C1 segment of cervical spinal cord (tissue), 14 donors: ENCODE measurements at places on chromosomes 3 and 15.

- DNase-seq, result no peak
Observed at GRCh38 chr3:158249183-158249582, 139.3 kb downstream of the RSRC1 start.

DNA sequence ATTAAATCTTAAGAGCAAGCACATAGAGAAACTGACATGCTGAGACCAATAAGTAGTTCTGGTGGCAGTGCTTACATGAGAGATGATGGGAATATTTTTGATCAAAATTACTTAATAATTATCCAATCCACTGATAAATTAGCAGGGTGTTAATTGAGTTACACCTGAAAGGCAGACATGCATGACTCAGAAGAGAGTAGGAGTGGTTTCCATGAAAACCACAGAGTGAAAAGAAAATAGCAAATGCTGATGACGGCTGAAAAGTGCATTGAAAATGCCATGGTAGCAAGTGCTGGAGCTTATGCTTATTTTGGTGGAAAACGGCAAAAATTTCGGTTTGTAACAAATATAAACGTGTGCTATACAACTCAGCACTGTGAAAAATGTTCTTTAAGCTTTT lies 267.8 kb upstream of the LRRN1 start:
- no peak for DNase-seq

DNA sequence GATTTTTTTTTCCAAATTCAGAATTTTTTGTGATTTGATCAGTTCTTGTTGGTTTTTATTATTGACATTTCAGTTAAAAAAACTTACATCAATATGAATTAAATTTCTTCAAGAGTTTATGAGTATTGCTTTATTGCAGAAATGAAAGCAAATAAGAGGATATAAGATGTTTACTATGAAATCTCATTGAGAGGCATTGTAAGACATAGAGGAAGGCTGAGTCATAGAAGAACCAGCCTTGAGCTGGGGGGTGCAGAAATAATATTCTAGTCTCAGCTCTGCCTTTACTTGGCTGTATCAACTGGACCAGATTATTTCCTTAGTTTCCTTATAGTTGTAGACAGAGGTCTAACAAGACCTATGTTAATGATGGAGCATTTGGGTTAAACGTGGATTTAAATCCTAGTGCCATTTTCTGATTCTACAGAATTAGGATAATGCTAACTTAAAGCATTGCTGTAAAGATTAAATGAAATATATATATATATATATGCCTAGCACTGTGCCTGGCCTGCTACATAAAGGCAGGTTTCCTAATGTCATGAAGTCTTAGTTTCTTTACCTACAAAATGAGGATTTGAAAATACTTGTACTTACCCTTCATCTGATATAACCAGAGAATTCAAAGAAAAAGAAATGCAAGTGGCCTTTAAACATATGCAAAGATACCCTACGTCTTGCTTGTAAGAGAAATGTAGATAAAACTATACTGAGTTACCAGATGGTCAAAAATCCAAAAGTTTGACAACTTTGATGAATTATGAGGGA lies 7.3 kb downstream of the FAM98B start:
- no peak for DNase-seq

DNA sequence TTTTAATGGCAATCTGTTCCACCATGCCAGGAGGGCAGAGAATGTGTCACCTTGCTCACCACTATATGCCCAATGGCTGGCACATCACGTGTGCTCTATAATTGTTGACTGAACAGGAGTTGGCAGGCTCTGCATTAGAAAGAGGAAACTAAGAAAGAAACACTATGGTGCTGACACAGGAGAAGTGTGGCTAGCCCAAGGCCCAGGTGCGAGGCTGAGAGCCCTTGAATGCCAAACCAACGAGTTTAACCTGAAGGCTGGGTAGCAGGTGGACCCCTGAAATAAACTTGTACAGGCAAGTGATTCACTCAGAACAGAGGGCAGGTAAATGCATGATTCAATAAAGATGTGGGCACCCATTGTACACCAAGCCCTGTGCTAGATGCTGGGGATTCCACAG lies 2.4 kb downstream of the CHCHD4 start:
- DNase-seq, result no peak

DNA sequence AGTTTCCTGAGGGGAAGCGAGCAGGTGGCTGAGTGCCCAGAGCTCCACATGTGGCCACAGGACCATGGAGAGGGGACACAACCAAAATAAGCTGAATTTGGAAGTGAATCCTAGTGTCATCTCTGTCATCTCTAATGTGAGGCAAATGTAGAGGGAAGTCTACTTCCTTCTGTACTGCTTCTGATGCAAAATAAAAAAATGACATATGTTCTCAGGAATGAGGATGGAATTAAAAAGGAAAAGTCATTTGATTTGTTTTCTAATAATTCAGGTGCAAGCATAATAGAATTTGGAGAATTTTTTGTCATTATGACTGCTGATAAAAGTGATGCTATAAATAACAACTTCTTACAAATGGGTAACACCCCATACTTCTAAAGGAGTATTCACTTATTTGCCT lies 59.5 kb upstream of the POU1F1 start:
- DNase-seq, result no peak

GRCh38 chr3:62332017-62332416 lies 41.3 kb downstream of the FEZF2 start:
- no peak for DNase-seq

DNA sequence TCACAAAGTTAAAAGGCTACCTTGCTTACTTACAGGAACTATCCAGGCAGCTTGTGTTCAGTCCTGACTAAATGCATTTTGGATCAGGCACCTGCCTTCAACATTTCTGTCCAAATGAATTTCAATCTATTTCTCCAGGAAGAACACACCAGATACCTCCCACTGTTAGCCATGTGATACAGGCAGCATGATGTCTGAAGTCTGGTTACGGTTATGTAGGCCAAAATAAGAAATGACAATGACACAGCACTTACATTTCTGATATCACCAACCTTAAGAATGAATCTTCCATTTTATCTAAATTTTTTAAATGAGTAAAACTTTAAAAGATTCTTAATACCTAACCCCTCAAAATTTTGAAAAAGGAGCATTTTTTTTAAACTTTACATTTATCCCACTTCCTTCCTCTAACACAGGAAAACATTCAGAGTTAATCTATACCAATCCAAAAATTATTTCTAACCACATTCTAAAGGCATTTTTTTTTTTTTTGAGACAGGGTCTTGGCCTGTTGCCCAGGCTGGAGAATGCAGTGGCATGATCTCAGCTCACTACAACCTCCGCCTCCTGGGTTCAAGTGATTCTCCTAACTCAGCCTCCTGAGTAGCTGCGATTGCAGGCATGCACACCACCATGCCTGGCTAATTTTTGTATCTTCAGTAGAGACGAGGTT lies at the start of gene MAP4:
MAP4 (minus strand) TSS at position 116 of the 673 bp plus-strand sequence. CDS start 17,556 bp downstream, outside the sequence.
- no peak for DNase-seq

GRCh38 chr3:64796607-64797399 lies 109.0 kb upstream of the ADAMTS9 start:
- peak; percentile 15 for DNase-seq

GRCh38 chr15:65332391-65333147 lies 28.1 kb downstream of the RNU5B-1 start:
- no peak for DNase-seq

GRCh38 chr3:15769256-15769915 lies 28.4 kb downstream of the ANKRD28 start:
- DNase-seq, result no peak

DNA sequence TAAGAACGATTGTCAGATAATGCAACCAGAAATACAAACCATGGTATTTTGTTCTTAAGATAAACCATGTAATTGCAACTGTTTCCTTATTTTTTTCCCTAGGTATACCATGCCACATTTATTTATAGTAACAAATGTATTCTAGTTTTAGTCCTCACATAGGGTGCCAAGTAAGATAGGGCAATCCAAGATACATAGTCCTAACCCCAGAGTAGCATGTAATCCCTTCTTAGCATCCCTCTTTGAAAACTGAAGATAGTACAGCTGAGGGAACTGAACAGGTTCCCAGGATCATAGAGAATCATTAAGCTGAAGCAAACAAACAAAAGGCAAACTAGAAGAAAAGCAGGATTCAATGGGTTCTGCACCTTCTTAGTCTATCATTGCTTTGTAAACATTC lies 24.8 kb downstream of the TRNT1 start:
- no peak for DNase-seq

DNA sequence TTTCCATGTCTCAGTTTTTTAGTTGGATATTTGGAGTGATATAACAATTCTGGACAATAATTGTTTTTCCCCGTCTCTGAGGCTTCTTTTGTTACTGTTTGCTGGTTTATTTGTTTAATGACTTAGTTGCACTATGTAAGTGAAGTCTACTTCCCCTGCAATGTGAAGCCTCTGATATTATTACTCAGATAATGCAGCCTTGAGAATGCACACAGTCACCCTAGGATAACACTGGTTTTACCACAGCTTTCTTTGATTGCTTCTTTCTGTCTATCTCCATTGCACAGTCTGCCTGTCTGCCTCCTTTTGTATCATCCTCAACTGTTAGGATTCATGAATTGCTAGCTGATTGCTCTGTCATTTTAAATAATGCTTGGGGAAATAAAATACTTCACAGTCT lies 208.7 kb upstream of the ROBO1 start:
- no peak for DNase-seq

- no peak for DNase-seq
Observed at GRCh38 chr3:126446301-126446700, 29.4 kb downstream of the ZXDC start.
